Activated CD4-positive, alpha-beta memory T cell treated with anti-CD3 and anti-CD28 coated beads for 36 hours (primary cell): ENCODE measurements at places on chromosomes 2 and 18. TPM values are rescaled to one million over a fixed set of nuclear protein-coding genes. Genes with fewer than 3 reads are reported as not detected.

BMP10 gene
- total RNA-seq, result not detected

TUBA4B gene
- not detected for total RNA-seq

OXER1 gene
- total RNA-seq, result not detected

FBXO48 gene
- total RNA-seq, result 2.6 TPM

RNU2-63P gene
- 25.7 TPM for total RNA-seq

CIB4 gene
- not detected for total RNA-seq

SCN7A gene
- total RNA-seq, result not detected

AQP12B gene
- total RNA-seq, result not detected

QPCT gene
- total RNA-seq, result 0.43 TPM

SIGLEC15 gene
- not detected for total RNA-seq

OTX1 gene
- not detected for total RNA-seq

MTCL1 gene
- 0.40 TPM for total RNA-seq

SUMO1 gene
- total RNA-seq, result 119 TPM

DSEL gene
- total RNA-seq, result 0.12 TPM

IHH gene
- total RNA-seq, result not detected

CAMKMT gene
- total RNA-seq, result 9.3 TPM

REG3A gene
- total RNA-seq, result not detected

VWA3B gene
- not detected for total RNA-seq

ZNF385B gene
- total RNA-seq, result not detected

GRCh38 chr2:225725726-225726125 lies 326.2 kb downstream of the NYAP2 start:
- no peak for DNase-seq

GRCh38 chr2:181458871-181459270 lies 1.7 kb downstream of the ITGA4 start:
- no peak for DNase-seq

- no peak for DNase-seq
Measured at GRCh38 chr18:55833543-55833942, 245.6 kb upstream of the TCF4 start.

DNA sequence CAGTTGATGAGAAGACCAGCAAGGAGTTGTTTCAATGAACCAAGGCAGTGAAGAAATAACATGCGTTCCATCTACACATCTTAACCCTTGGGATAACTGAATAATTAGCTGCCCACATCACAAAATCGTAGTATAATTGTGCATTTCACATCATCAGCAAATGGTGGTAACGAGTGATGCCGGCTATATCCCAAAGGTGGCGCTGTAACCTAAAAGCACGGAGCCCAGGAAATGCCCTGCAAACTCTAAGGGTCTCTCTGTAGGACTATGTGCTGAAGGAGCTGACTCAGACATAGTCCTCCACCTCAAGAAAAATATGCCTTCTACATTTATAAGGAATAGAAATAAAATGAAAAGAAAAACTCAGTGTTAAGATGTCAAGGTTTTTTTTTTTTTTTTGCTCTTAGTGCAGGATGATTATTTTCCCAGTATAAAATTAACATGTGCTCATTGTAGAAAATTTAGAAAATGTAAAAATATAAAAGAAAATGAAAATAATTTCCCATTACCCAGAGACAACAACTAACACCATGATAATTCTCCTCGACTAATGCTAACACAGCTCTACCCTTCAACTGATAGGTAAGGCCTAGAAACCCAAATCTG lies 23.1 kb upstream of the DSG3 start:
- peak; percentile 14 for DNase-seq

DNA sequence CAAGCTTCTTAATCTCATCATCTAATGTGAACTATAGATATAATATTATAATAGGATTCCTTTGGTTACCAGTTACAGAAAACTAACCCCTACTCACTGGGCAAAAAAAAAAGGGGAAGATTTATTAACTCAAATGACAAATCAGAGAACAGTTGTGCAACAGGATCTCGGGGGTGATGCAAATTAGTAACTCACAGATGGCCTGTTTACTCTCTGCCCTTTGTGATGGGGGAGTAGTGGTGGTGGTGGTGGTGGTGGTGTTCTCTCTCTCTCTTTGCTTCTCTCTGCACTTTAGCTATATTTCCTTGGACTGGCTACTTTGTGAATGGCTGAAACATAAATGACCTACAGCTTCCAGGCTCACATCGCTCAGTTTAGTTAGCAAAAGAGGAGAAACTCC lies 59.0 kb downstream of the TMEM247 start:
- DNase-seq, result no peak

GRCh38 chr2:98478907-98479306 lies 34.2 kb downstream of the INPP4A start:
- peak; percentile 48 for DNase-seq

DNA sequence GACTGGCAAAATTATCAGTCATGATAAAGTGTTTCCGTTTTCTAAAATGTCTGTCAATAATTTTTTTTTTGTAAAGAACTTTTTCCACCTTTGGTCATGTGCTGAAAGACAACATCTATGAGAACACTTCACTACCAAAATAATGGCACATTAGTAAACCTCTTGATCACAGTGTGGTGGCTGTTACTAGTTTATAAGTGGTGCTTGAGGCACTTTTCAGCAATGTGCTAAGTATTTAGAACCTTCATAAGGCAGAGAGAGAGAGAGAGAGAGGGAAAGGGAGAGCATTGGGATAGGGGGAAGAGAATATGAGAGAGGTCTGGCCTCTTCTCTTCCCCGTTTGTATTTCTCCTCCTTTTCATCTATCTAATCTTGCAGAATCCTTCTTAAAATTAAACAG lies 1.1 kb upstream of the NYAP2 start:
- no peak for DNase-seq

DNA sequence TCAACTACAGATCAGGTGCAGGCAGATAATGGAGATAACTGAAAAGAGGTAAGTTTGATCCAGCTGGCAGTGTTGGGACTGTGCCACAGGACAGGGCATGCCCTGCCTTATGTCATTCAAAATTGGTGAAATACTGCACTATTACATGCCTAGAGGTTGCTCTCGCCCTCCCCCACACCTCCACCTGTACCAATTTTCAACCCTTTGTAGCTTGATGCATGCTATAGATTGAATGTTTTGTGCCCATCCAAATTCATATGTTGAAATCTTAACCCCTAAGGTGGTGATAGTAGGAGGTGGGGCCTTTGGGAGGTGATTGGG lies 72.1 kb upstream of the LYPD6B start:
- no peak for DNase-seq

GRCh38 chr2:234378440-234378839 lies 118.4 kb downstream of the ARL4C start:
- no peak for DNase-seq

- DNase-seq, result no peak
Measured at GRCh38 chr2:53129851-53130250, 637.8 kb upstream of the CHAC2 start.

DNA sequence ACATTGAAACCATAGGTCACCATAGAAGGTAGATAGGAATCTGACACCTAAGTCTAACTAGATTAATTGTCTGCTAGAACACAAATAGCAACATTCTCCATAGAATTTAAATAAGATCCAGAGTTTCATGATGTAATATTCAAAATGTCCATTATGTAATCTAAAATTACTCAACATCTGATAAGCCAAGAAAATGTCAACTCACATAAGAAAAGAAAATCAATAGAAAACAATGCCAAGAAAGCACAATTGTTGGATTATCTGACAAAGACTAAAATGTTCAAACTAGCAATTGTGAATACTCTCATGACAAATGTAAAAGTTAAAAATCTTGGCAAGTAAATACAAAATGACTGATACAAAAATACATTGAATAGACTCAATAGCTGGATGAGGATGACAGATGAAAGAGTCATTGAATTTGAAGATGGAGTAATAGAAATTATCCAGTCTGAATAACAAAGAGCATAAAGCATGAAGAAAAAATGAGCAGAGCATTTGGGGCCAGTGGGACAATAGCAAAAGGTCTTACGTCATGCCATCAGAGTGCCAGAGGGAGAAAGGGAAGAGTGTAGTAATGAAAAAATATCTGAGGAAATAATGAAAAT lies 358.6 kb downstream of the METTL4 start:
- no peak for DNase-seq

DNA sequence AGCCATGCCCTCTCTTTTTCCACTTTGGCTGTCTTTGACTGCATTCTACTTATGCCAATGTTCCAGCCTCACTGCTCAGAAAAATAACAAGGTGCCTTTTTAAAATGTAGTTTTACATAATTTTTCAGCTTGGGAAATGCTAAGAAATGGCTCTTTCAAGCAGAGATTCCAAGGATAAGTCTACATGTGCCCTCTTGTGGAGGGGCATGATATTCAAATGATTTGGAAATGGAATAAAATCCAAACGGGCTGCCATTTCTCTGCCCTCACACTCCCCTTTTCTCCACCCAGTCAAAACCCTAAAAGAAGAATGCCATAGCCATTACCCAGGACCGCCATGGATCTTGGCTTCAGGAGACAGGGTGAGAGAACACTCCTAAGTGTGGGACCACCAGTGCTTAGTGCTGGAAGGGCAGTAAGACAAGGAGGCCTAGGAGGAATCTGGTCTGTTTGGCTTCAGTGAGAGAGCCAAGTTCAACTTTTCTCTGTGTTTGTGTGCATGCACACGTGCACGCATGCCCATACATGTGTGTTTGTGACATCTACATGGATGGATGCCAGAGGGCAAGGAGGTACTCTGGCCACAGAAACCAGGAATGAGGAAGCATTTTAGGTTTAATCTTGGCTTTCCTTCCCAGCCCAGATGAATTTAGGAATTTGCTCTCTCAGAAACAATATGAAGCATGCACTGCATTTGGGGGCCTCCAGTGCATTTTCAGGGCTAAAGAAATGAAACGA lies 174.0 kb upstream of the SLC14A2 start:
- DNase-seq, result no peak

DNA sequence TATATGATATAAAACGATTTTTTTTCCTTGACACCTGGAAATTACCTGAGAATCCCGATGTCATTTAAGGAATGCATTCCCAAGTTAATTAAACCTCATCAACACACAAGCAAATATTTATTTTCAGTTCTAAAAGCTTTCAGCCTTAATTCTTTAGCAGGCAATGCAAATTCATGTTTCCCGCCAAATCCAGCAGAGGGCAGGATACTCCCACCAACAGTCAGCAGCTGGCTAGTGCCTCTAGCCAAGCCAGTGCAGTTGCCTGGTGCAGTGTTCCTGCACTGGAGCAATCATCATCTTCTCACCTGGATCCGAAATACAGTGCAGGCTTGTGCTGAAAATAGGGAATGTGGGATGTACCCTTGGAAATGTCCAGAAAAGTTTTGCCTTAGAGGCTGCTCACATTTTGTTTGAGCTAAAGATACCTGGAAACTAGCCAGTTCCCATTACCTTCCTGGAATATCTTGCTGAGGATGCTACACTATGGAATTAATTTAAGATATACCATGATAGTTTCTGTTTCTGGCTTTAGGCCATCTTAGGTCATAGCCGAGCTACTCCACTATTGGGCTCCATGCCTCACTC lies 48.4 kb upstream of the CYTIP start:
- peak; percentile 83 for DNase-seq

DNA sequence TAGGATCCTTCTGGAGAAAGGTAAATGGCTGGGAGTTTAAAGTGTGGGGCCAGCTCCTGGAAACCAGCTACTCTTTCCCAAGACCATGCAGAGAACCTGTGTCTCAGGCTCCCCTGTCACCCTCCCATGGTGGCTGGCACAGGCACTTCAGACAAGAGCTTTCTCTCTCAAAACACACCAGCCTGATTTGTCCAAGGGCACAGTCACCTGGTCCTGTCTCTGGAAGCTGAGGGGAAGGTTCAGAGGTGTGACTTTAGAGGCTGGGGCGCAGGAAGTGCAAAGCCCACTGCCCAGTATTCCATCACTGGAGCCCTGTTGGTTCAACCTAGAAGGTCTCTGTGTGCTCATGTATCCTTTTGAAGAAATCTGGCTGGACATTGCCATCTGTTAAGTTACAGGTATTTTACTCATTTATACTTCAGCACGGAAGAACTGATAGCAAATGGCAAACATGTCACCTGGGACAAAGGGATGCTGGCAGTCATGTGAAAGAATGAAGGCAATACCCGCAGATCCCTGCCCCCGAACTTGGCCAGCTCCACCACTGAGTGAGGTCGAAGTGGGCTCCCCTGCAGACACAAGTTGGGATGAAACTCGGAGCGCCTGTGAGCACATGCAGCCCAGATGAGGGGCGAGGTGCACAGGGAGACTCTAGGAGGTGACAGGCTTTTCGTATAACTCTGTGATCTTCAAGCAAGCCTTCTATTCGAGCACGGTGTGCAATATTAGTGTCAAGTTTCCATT lies 96.9 kb upstream of the MGAT4A start:
- DNase-seq, result no peak

DNA sequence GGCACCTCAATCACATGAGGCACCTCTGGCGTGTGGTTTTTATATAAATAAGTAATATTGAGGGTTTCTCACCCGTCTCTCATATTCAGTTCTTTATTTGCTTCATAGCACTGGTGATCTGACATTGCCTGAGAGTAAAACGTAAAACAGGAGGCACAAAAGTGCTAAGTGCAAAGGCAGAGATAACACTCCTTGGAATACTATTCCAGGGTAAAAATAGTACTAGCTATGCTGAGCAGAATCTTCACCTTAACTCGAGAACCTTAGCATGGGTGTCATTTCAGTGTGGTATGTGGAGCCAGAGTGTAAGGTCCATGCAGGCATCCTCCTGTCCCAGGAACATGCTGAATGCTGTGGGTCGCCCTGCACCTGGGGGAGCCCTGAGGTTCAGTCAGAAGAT lies 26.9 kb downstream of the ZCCHC2 start:
- DNase-seq, result no peak

GRCh38 chr2:27296481-27296880 lies 11.8 kb downstream of the UCN start:
- DNase-seq, result no peak

- no peak for DNase-seq
Measured at GRCh38 chr18:79606621-79607331, 72.8 kb upstream of the CTDP1 start.

DNA sequence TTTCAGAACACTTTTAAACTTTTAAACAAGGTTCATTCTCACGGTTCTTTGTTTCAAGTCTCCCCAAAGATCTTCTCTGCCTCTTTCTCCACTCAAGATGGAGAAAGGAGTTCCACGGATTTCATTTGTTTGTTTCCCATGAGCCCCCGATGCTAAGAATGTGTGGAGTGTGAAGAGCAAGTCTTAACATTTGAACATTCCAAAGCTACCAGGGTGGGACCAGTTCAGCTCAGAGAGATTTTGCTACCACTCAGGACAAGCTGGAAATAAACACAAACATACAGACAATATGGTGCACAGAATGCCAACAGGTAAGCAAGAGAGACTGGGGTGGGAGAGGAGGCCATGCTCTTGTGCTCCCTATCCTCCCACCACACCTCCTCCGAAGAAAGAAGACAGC lies 56.7 kb downstream of the SPRED2 start:
- DNase-seq, result no peak

GRCh38 chr2:199973703-199974102 lies 18.3 kb downstream of the MAIP1 start:
- no peak for DNase-seq
